ENCODE measurements at places on chromosomes 12 and 14.

GRCh38 chr14:45492876-45493275, 239.9 kb upstream of the MIS18BP1 start:
- no peak for DNase-seq

- DNase-seq: peak; percentile 19
These were observed 97.4 kb downstream of the KICS2 start for GRCh38 chr12:64124511-64125197.

GRCh38 chr14:103551338-103551762, 11.1 kb downstream of the BAG5 start:
- DNase-seq: no peak

DNA sequence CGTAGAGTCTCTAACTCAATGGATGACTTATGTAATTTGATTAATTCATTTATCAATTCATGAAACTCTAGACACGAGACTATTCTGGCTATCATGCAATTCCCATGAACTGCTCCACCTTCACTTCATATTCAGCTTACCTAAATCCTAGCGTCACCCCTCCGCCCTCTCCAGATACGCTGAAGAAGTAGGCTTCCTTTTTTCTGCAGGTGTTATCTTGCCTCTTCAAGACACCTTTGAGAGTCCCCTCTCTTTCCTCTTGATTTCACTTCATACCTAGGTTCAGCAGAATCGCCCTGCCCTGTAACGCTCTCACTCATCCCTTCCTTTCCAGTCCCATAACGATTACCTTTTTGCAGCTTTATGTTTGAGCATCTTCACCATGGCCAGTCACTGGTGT, 4.0 kb upstream of the RNASE4 start:
- no peak for DNase-seq

DNA sequence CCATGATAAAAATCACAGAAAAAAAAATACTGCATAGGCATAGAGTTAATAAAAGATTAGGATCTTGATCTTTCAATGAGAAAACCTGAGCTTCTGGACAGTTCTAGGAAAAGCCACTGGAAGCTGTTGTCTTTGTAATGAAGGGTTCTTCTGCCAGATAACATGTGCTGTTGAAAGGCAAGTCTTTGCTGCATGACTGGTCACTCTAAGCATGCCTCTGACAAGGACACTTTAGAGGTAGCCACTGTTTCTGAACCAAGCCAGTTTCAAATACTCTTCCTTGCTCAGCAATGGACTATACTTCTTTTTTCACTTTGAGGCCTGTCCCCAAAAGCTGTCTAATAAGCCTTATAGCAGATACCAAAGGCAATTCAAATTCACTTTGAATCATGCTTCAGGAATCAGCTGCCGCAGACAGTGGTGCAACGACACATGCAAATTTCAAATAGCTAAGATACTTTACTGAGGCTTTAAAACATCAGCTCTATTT, 70.2 kb downstream of the BTG1 start:
- peak; percentile 95 for DNase-seq
